Activated CD4-positive, alpha-beta memory T cell treated with anti-CD3 and anti-CD28 coated beads, Interleukin-2, amount 10 ng/mL, durations not matched to agents 7 days and 5 days (primary cell): ENCODE measurements at places on chromosomes 7 and 10.

DNA sequence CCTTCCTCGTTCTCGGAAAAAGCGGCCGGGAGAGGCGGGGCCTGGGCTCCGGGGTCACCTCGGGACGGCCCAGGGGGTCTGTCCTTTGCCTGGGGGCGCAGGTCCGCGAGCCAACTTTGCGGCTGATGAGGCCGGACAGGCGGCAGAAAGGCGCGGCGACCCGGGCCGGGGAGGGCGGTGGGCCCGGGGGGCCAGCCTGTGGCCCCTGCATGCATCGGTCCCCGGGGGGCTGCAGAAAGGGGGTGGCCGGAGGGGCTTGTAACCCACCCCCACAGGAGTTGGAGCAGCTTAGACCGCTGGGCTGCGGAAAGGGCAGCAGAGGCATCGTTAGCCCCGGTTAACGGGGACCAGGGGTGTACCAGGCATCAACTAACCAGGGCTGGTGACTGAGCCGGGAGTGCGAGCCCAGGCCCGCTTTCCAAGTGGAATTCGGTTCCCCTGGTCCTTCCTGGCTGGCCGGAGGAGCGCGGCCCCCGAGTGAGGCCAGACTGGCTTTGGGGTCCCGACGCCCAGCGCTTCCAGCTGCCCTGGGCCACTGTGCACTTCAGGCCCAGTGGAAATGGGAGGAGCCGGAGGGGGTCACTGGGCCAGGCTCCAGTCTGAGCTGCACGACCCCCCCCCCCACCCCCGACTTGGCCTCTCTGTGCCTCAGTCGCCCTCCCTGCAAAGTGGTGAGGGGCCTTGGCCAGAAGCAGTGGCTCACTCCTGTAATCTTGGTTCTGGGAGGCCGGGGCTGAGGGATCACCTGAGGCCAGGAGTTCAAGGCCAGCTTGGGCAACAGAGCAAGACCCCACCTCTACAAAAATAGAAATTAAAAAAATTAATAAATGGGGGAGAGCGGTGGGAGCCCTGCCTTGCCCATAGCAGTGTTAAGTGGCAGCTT lies 919 bp downstream of the SLC29A4 start:
- no peak for DNase-seq

GRCh38 chr10:99709480-99710229 lies 22.3 kb downstream of the COX15 start:
- DNase-seq: no peak

GRCh38 chr10:29048506-29048905 lies 240.4 kb upstream of the LYZL1 start:
- DNase-seq: no peak

DNA sequence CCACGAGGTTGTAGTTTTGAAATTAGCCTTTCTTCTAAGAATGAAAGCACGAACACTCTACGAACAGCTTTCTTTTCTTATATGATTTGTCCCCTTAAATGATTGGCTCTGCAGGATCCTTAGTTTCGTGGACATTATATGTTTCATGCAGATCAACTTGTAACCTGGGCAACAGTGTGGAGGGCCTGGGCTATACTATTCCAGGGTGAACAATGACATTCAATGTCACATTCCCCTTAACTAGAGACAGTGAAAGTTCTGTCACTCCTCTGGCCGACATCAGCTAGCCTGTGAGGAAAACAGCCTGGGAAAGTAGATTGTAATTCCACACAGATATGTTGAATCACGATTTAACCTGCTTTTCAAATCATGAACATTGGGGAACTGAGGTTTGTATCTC lies 23.4 kb downstream of the TAS2R16 start:
- DNase-seq: no peak

DNA sequence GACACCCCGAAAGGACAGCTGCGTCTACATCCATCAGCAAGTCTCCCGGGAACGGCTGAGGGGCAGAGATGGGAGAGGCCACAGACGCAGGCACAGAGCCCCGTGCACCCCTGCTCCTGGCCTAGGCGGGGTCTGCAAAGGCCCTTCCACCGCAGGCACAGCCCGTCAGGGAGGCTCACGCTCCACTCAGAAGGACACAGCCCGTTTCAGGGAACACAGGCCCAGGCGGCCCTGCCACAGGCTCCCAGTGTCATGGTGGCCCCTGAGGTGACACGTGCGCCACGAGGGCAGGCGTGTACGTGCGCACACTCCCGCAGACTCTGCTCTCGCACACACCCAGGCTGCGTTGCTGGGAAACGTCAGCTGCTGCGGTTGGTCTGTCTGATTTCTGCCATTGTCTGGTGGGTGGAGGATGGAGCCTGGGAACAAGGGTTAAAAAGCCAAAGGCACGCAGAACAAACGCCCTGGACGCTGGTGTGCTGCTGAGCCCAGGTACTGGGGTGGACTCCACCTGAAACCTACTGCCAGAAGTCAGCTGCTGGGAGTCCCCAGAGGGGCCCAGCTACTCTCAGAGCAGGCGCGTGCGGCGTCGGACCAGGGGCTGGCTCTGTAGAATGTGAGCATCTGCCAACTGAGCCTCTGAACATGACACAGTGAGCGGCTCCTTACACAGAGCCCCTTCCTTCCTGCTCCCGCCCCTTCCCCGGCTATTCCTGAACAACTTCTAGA lies 13.1 kb downstream of the GPER1 start:
- DNase-seq: no peak

DNA sequence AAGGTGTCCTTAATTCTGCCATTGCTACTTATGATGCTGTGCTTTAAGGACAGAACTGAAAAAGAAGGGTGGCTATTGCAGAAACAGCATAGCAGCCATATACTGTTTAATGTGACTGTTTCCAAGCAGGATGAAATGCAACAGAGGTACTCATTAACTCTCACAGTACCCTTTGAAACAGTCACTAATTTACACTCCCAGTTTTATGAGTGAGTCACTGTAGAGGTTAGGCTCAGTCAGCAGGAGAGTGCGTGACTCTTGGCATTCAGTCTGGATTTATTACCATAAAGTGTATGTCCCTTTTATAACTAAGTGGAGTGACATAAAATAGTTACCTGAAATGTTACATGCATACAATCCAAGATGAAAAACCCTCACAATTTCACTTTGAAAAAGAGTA lies 27.7 kb downstream of the ALDH18A1 start:
- no peak for DNase-seq

GRCh38 chr7:130521258-130521951 lies 29.5 kb downstream of the MEST start:
- no peak for DNase-seq

DNA sequence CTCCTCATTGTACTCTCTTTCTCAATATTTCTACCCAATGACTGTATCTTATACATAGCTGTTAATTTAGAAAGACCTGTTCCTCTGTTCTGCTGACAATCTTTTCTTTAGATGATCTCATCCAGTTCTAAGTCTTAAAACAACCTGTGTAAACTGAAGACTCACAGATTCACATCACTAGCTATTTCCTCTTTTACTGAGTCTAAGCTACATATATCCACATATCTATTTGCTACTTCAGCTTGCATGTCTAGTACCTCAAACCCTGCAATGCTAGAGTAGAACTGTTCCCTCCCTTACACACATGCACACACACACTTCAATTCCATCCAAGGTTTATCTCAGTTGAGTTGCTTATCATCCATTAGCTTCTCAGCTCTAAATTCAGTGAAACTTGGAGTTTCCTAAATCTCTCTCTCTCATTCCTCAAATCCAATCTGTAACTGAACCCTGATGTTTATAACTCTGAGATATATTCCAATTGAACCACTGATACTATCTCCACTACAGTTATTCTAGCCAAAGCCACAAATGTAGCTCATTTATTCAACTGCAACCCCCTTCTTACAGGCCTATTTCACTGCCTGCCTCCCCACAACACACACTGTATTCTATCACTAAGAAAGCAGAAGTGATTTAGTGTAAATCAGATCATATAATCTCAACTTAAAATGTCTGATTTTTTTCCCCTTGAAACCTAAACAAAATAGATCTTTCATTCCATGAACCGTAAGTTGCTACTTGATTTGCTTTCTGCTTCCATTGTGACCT lies 1036.8 kb upstream of the POT1 start:
- DNase-seq: no peak

DNA sequence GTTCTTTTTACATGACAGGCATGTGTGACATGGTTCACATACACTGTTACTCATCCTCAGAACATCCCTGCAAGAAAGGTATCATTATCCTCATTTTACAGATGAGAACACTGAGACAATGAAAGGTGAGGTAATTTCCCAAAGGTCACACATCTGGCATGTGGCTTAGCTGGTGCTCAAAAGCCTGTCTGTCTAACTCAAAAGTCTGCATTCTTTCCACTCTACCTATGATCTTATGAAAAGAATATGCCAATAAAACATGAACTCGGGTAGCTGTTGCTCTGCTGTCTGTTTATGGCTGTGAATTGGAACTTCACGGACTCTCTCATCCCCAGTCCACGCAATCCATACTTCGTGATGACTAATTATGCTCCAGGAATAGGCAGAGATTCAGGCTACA lies 79.0 kb upstream of the ODAD2 start:
- no peak for DNase-seq

- DNase-seq: no peak
Measured at GRCh38 chr10:71138166-71138830, 74.1 kb upstream of the UNC5B start.

DNA sequence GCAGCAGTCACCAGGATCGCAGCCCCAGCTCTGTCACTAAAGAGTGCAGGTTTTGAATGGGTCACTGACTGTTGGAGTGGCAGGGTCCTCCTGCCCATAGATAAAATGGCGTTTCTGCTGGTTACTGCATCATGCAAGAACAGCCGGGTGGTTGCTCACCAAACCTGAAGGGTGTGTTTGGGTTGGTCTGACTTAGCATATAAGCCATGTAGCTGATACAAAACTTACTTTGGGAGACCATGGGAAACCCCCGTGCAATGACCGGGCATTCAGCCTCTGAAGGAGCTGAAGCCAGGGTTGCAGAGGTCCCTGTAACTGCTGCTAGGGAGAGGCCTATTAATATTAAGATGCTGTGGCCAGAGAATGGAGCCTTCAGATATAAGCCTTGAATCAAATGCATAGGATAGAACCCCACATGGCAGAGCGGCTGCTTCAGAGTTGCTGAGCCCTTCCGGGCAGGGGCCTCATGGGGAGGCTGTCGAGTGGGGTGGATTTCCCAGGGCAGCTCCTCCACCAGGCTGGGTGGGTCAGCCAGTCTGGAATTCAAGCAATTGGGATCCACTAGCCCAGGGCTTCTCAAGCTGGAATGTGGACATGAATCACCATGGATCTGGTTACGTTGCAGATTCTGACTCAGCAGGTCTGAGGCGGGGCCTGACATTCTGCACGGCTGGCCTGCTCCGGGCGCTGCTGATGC lies 70.9 kb upstream of the CTBP2 start:
- no peak for DNase-seq

DNA sequence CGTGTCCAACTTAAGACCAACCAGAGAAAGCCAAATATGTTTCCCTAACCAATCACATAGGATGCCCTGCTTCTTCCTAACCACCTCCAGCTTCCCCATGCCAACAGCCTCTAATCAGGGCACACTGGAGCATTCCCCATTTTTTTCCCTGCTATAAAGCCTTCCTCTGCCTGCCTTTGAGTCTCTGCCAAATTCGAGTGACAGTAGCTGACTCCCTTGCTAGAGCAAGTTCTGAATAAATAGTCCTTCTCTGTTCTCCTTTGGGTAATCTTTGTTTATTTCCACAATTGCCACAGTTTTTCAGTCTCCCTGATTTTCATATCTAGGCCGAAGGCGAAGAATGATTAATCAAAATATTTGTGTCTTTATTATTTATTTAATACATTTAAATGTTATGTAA lies 96.7 kb downstream of the ANLN start:
- no peak for DNase-seq

GRCh38 chr7:33210958-33211357 lies 81.6 kb downstream of the BBS9 start:
- no peak for DNase-seq

DNA sequence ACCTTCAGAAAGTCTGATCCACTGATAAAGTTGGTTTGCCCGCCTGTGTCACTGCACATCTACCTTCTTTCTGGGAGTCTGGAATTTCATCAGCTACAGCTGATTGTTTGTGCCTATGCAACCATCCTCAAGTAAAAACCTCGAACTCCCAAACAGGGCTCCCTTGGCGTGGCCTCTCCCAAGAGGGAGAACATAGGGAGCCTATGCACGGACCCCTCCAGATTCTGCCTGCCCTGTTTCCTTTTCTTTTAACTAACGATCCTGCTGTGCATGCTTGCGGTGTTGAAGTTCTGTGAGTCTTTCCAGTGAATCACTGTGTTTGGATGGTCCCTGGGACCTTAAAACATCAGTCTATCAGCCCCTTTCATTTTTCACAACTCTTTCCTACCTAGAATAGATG lies 226.9 kb upstream of the SEMA3D start:
- DNase-seq: no peak

DNA sequence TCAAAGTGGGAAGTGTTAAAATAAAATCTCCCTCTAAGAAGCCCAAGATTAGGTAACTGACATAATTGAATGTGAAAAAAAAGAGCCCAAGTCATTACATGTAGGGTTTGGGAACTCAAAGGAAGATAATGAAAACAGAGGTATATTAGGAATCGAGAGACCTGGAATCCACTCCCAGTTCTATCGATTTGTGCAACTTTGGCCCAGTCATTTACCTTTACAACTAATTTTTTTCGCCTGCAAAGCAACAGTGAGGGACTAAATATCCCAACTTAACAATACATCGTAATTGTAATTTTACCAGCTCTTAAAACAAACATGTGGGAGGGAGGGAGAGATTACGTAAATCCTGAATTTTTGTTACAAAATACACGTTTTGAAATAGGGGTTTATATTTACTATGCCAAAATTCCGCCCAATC lies 1.4 kb downstream of the MINDY3 start:
- no peak for DNase-seq

DNA sequence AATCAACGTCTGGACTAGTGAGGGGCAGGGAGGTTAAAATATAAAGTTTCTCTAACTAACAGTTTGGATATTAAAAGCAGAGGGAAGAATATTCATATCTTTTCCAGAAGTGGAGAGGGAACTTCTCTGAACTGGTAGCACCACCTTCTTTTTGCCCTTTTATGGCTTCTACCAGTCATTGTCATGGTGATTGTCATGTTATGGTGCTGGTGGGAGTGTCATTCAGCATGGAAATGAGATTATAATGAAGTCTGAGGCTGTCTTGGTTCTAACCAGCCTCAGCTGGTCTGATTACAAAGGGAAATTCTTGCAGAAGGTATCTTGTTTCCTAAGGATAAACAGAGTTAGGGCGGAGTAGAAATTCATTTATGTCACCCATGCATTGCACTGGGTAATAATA lies 523.8 kb downstream of the ZWINT start:
- DNase-seq: no peak

- DNase-seq: no peak
Measured at GRCh38 chr7:26160896-26161295, 8.9 kb downstream of the NFE2L3 start.

GRCh38 chr10:88848499-88848898 lies 3.1 kb downstream of the ANKRD22 start:
- DNase-seq: no peak

DNA sequence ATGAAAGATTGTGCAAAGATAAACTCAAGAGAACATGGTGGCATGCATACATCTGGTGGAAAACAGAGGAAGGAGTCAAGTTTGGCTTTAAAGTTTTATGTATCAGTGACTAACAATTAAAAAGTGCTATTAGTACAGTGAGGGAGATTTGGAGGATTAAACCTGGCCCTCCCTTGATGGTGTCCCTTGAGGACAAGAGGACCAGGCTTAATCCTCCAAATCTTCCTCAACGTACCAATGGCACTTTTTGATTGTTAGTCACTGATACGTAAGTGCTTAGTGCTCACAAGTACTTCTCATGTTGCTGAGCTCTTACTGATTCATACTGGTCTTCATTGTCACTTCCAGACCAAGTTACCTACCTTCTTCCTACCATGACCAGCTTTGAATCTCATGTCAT lies 47.2 kb upstream of the SEMA3E start:
- no peak for DNase-seq
